ENCODE measurements at places on chromosomes 1 and 21.

DNA sequence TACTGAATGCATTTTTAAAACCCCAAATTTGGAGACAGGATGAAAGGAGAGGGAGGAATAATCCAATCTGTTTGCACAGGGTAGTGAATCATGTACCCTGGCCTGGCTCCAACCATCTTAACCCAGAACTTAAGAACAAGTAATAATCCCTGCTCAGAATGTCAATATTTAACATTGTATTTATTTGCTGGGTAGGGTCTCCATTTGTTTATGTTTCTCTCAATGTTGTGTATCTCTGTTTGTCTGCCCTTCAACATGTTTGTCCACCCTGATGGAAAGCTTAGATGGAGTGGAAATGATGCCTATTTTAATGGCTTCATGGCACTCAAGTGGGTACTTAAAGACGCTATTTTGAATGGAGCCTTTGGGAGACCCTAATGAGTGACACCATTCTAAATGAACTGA lies 54.4 kb upstream of the CDC42BPA start:
- DNase-seq = no peak

DNA sequence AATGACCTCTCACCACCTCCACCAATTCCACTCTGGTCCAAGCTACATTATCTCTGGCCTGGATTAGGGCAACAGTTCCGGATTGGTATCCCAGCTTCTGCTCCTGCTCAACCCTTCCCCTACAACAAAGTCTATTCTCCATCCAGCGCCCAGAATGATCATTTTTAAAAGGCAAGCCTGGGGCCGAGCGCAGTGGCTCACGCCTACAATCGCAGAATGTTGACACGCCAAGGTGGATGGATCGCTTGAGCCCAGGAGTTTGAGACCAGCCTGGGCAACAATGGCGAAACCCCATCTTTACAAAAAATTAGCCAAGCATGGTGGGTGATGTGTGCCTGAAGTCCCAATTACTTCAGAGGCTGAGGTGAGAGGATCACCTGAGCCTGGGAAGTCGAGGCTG lies 2.2 kb downstream of the LYST start:
- DNase-seq = no peak

DNA sequence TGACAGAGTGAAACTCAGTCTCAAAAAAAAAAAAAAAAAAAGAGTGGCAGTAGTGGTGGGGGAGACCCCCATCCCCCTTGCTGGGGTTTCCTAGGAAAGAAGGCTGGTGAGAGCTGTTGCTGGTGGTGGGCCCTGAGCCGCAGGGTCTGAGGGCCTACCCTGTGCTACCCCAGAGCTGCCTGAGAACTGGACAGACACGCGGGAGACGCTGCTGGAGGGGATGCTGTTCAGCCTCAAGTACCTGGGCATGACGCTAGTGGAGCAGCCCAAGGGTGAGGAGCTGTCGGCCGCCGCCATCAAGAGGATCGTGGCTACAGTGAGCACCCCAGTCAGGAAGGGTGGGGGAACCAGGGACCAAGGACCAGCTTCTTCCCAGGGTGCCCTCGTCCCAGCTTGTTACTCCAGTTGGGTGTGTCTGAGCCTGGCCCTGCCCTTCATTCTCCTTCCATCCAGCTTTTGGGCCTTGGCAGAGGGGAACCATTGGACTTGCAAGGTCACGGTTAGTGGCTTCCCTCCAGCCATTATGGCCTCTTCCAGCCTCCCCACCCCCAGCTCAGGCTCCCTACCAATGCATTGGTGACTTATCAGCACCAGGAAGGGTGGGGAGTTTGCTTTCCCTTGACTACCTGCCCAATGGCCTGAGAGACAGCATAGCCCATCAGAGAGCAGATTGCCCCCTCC lies 10.5 kb downstream of the LDLRAP1 start:
- DNase-seq = no peak

- no peak for DNase-seq
These were observed 112.5 kb upstream of the PAXBP1 start for GRCh38 chr21:32884062-32884461.

DNA sequence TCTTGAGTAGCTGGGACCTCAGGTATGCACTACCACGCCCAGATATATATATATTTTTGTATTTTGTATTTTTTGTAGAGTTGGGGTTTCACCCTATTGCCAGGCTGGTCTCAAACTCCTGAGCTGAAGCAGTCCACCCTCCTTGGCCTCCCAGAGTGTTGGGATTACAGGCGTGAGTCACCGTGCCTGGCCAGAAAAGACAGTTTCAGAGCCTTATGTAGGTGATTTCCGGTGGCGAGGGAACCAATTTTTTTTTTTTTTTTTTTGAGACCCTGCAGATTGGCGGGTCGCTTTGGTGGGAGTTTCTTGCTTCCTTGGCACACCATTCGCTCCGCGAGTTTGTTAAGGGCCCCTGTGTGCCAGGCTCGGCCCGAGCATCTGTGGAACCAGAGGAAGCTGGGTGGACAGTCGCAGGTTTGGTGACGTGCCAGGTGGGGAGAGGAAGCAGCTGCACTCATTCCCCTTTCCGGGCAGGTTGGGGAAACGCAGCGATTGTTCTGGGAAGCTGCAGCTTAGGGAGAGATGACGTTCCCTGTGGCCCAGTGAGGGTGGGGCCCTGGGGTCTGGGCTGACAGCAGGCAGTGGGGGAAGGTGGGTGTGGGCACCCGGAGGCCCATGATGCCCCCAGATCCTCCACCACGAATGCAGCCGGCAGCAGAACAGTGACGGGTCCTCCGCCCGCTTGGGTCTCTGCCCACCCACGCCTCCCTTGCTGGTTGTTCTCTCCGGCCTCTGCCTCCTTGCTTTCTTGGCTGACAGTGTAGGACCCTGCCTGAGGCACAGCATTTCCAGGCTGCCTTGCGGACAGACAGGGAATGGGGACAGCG lies 25.1 kb downstream of the SPSB1 start:
- peak; percentile 22 for DNase-seq

DNA sequence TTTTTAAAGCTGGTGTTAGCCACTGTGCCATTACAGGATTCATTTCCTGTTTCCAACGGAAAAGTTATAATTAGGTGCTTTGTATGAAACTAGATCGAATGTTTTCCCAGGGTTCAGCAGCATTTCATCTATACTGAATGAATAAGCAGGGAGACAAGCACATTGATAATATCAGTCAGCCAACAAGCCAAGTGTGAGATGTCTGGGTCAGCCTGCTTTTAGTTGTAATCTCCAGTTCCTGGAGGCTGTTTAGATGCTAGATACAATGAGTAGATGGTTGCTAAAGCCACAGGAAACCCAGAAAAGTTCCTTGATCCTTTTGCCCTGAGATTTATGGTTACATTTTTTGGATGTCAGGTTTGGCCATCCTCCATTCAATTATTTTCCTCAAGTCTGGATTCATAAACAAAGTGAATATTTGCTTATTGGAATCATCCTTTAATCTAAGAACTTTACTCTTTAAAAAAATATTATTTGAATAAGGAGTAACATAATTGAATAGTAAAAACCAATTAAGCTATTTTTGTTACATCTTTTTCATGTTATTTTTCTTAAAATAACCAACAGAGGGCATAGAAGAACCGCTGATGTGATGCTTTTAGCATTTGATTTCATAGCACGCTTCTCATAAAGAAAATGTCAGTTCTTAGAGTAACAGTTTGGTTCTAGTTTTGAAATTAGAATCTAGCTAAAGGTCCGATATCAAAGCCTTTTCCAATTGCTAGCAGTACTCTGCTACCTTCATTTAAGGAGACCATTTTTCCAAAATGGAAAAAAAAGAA lies 76.6 kb downstream of the HSPA13 start:
- no peak for DNase-seq

GRCh38 chr1:7352974-7353373 lies 418.1 kb upstream of the VAMP3 start:
- DNase-seq = no peak

GRCh38 chr1:64240206-64240605 lies 36.8 kb downstream of the UBE2U start:
- no peak for DNase-seq

- DNase-seq = no peak
These were observed 36.3 kb downstream of the GRHL3 start for GRCh38 chr1:24355466-24355865.

GRCh38 chr1:164624400-164624799 lies 65.4 kb downstream of the PBX1 start:
- DNase-seq = no peak

DNA sequence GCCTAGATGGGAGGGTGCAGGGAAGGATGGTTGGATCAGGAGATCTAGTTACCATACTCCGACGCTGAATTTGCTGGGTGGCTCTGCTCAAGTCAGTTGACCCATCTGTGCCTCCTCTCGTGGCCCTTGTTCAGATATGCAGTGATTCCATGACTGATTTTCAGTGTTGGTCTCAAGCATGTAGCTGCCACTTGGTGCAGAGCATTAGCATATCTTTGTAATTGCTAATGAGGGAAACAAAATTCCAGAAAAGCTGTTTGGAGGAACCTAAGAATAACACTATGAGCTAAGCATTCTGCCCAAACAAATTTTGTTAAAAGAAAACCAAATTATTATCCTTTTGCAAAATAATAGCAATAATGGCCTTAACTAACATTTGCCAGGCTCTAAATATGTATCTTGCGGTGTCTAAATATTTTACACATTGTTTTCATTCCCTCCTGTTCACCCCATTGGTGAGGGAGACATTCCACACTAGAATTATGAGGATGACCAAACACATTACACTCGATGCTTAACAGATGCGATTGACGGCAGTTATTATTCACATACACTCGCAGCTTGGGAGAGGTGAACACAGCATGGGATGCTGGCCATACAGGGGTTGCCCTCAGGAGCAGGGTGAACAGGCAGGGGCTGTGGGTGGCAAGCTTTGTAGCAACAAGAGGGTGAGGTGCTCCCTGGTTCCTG lies 69.1 kb downstream of the KCNJ15 start:
- no peak for DNase-seq

DNA sequence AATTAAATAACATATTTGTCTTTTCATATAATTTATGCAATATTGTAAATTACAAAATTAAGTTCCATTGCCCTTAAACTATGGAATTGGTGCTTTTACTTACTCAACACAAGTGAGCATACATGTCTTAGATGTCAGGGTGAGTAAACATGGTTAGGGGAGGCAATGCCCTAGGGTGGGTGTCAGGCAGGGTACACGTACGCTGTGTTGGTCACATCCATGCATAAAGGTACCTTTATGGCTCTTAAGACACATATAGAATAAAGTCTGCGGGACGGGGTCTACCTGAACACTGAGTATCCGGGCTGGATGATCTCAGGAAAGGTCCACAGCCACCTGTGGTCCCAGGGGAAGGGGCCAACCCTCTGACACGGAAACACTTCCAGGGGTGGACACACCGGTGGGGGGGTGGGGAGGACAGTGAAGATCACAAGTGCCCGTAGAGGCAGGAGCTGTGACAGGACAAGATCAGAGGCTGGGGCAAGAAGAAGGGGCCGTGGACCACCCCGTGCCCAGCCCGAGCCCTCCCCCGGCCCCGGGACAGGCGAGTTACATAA lies 720 bp downstream of the LIN9 start:
- DNase-seq = peak; percentile 48

- DNase-seq = no peak
These were observed 24.2 kb downstream of the ATP5PF start for GRCh38 chr21:25710550-25710949.

DNA sequence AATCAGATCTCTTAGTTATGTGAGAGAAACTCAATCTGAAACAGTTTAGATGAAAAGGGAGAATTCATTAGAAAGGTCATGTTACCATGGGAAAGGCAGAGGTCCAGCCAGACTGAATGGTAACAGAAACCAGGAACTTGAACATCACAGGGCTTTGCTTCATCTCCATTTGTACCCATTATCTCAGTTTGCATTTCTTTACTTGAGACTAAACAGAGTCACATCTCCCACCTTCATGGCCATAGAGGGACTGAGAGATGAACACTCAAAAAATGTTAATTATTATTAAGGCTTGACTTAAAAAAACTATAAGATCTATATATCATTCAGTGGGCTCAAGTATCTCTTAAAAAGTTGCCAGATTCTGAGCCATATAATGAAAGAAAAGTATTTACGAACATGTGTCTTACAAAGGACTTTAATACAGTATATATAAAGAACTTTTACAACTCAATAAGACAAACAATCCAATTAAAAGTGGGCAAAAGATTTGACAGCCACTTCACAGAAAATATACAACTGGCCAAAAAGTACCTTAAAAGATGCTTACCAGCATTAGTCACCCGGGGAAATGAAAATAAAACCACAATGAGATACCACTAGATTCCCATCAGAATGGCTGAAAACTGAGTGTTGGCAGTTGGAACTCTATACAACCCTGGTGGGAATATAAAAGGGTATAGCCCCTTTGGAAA lies 13.2 kb downstream of the KYAT3 start:
- no peak for DNase-seq

- DNase-seq = no peak
These were observed 15.9 kb downstream of the UMODL1 start for GRCh38 chr21:42086969-42087368.

DNA sequence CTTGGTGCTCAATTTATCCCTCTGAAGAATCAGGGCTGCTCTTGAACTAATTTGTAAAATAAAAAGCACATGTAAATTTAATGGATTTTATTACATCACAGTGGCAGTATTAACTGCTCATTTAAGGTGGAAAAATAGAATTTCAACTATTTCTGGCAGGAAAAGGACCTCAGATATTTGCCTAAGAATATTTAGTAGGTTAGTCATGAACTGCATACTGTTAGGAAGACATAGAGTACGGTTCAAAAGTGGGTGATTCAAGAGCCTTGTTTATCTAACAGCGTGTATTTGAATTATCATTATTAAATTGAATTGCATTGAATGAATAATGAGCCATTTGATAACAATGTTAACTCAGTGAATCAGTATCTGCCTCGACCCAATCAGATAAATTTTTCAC lies 248.8 kb upstream of the PBX1 start:
- DNase-seq = no peak

DNA sequence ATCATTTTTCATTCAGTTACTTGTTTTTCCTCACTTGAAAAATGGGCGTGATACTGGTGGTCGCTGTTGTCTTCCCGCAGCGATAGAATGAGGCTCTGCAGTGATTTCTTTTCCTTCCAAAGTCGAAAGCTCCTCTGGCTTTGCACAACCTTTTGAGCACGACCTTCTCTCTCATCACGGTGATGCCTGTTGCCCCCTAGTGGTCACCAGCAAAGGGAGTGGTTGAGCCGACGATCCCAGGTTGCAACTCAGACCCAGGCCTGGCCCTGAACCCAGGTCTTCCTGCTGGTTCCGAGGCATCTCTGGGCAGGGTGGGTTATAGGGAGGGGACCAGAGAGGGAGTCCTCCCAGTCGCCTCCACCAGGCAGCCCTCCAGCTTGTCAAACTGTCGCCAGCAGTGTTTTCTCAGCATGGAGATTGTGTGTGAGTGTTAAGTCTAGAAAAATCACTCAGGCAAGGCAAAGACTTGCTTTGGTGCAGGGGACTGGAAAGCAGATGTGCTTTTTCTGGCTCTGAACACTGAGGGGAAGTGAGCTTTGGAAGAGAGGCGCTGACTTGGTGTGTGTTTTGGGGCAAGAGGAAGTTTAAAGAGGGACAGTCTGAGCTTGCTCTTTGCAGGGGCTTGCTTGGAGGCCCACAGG lies 285.3 kb downstream of the CAMTA1 start:
- DNase-seq = peak; percentile 60

DNA sequence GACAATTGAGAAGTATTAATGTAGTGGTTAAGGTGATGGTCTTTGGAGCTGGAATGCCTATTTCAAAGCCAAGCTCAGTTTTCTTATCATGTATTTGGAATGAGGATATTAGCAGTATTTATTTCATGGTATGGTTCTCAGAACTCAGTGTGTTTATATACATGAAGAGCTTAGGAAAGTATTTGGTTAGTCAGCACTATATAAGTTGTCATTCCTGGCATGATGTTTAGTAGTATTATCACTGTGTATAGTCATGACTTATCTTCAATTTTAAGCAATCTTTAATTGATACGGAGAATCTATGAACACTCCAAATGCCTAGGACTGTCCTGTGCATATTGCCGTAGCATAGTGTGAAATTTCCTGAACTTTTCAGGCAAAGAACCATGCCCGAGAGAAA lies 501.9 kb upstream of the USP24 start:
- DNase-seq = no peak
